ENCODE measurements at places on chromosomes 11 and 22.

GRCh38 chr22:23539135-23539838 lies 40.8 kb downstream of the IGLL1 start:
- DNase-seq: peak; percentile 74

- no peak for DNase-seq
Measured at GRCh38 chr11:110092111-110092514, 1.1 kb upstream of the ZC3H12C start.

DNA sequence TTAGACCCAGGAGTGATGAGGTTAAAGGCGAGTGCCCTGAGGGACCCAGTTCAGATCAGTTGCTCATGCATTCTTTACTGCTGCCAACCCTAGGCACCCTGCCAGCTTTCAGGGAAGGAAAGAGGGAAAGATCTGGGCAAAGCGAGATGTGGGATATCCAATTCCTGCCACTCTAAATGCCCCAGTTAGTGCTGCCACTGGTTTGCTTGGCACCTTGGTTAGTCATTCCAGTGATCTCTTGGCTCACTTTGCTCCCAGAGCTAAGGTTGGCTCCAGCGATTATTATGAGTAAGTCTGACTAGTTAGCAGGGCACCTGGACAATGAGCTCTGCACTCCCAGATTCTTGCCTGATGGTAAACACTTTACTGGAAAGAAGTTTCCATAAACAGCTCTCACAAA lies 85.0 kb downstream of the INSC start:
- DNase-seq: no peak

- no peak for DNase-seq
Measured at GRCh38 chr22:36936362-36937116, 23.1 kb downstream of the CSF2RB start.

- DNase-seq: no peak
Measured at GRCh38 chr22:33112580-33112979, 54.4 kb upstream of the SYN3 start.

- no peak for DNase-seq
Measured at GRCh38 chr22:37549704-37550059, 10.6 kb upstream of the CDC42EP1 start.
